Adrenal gland (tissue), 19 donors: ENCODE measurements at places on chromosomes 2 and 18. TPM values are rescaled to one million over a fixed set of nuclear protein-coding genes. Genes with fewer than 3 reads are reported as not detected.

The CKAP2L gene
- total RNA-seq: not detected

The GPR17 gene
- not detected for total RNA-seq

The CARF gene
- 13.3 TPM for total RNA-seq

The MAP3K19 gene
- not detected for total RNA-seq

The SRBD1 gene
- total RNA-seq: 17.4 TPM

The IL36G gene
- total RNA-seq: not detected

The ALK gene
- 0.09 TPM for total RNA-seq

The CCNT2 gene
- 33.3 TPM for total RNA-seq

DNA sequence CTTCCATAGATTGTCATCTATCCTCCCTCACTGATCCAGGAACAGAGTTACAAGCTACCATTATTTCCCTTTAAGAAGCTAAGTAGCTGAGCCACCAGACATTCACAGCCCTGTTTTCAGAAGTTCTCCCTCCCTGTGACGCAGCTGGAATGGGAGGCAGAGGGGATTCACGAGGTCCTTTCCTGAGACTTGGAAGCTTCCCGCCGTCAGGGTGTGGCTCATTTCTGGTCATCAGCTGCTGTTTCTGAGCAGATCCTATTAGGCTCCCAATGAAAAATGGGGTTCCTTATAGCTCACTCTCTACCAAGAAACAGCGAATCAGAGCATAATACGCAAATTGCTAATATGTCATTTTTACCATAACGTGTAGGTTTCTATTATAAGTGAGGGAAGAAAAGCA lies 559.3 kb upstream of the ID2 start:
- no peak overlapping the region for H3K4me3 ChIP-seq
- no peak overlapping the region for H3K27ac ChIP-seq
- DNase-seq: no peak
- no peaks in the 10 kb centered on the region for H3K36me3 ChIP-seq

- no peaks in the 10 kb centered on the region for H3K27me3 ChIP-seq
- no peak overlapping the region for H3K4me3 ChIP-seq
- peak overlapping the region; percentile 90 for H3K27ac ChIP-seq
Measured at GRCh38 chr2:20618468-20618885, 32.4 kb downstream of the HS1BP3 start.

GRCh38 chr2:14081521-14081920 lies 551.0 kb upstream of the LRATD1 start:
- H3K36me3 ChIP-seq: no peaks in the 10 kb centered on the region
- H3K27ac ChIP-seq: no peak overlapping the region
- DNase-seq: no peak
- no peak overlapping the region for H3K4me3 ChIP-seq

DNA sequence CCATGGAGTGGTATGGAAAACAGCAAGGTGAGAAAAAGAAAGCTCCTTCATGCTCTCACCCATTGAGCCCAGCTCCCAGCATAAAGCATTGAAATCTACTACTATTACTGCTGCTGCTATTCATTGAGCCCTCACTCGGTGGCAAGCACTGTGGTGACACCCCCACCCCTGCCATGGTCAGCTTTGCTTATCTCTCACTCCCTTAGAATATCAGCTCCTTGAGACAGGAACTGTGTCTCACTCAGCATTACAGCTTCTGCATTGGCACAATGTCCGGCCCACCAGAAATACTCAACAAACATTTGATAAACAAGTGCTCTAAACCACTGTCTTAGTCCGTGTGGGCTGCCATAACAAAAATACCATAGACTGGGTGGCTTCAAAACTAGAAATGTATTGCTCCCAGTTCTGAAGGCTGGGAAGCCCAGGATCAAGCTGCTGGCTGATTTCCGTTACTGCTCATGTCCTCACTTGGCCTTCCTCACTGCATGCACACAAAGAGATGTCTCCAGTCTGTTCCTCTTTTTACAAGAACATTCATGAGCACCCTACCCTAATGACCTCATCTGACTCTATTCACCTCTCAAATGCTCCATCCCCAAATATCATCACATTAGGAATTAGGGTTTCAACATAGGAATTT lies 116.3 kb downstream of the ZBTB7C start:
- no peak overlapping the region for H3K27ac ChIP-seq
- no peak for DNase-seq
- no peak overlapping the region for H3K4me3 ChIP-seq
- H3K4me1 ChIP-seq: peaks cover 10% of the 10 kb centered on the region
- no peaks in the 10 kb centered on the region for H3K27me3 ChIP-seq
- no peaks in the 10 kb centered on the region for H3K36me3 ChIP-seq

DNA sequence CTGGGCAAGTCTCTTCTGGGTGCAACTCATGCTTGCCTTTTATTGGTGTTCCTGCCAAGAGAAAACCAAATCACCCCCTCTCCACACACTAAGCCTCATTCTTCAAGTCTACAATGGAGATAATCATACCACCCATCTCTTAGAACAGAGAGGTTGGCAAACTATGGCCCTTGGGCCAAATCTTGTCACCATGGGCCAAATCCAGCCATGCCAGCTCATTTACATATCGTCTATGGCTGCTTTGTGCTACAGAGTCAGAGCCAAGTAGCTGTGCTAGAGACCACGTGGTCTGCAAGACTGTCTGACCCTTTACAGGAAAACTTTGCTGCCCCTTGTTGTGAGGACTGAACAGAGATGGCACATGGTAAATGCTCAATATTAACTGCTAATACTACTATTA lies 270.3 kb upstream of the PARD3B start:
- H3K27ac ChIP-seq: no peak overlapping the region
- DNase-seq: no peak
- H3K27me3 ChIP-seq: peaks cover 2% of the 10 kb centered on the region
- H3K36me3 ChIP-seq: no peaks in the 10 kb centered on the region
- H3K4me3 ChIP-seq: no peak overlapping the region

DNA sequence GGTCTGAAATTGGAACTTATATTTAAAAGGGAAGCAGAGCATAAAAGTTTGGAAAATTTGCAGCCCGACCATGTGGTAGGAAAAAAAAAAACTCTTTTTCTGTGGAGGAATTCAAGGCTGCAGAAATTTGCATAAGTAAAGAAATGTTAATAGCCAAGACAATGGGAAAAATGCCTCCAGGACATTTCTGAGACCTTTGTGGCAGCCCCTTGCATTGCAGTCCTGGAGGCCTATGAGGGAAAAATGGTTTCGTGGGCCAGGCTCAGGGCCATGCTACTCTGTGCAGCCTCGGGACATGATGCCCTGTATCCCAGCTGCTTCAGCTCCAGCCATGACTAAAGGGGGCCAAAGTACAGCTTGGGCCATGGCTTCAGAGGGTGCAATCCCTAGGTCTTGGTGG lies 71.9 kb upstream of the SLC16A14 start:
- H3K4me3 ChIP-seq: no peak overlapping the region
- no peaks in the 10 kb centered on the region for H3K4me1 ChIP-seq
- H3K27me3 ChIP-seq: no peaks in the 10 kb centered on the region
- no peak overlapping the region for H3K27ac ChIP-seq

DNA sequence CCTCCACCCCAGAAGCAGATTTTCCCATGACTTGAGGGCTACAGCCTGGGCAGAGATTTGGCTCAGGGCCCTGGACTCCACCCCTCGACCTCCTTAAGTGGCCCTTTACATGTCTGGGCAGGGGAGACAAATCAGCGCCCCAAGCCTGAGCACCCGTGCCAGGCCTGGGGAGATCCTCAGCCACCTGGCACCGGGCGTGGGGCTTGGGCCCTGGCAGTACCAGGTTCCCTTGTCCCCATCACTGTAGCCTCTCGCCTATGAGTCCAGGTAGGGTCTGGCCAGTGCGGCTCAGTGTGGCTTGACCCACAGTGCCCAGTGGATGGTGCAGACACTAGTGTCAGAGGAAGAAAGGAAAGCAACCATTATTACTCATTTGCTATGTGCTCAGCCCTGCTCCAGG lies 22.0 kb upstream of the DNMT3A start:
- no peak overlapping the region for H3K4me3 ChIP-seq
- DNase-seq: no peak
- peaks cover 5% of the 10 kb centered on the region for H3K4me1 ChIP-seq
- no peak overlapping the region for H3K27ac ChIP-seq
- H3K27me3 ChIP-seq: no peaks in the 10 kb centered on the region

DNA sequence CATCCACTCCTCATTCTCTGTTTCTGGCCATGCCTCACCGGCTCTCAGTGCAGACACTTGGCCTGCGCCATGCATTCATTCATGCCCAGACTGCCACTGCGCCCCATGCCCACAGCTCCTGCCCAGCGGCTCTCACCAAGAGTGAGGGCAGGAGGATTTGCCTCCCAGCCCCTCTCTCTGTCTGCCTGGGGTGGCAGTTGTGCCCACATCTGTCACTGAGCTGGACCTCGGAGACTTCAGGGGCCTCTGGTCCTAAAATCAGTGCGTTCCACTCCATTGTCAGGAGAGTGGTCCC lies 75.1 kb downstream of the CIB4 start:
- no peaks in the 10 kb centered on the region for H3K36me3 ChIP-seq
- H3K27me3 ChIP-seq: peaks cover 23% of the 10 kb centered on the region
- H3K27ac ChIP-seq: no peak overlapping the region
- H3K4me3 ChIP-seq: no peak overlapping the region
- H3K4me1 ChIP-seq: no peaks in the 10 kb centered on the region

- H3K36me3 ChIP-seq: no peaks in the 10 kb centered on the region
- H3K4me3 ChIP-seq: no peak overlapping the region
- no peaks in the 10 kb centered on the region for H3K27me3 ChIP-seq
- no peaks in the 10 kb centered on the region for H3K4me1 ChIP-seq
- no peak for DNase-seq
- no peak overlapping the region for H3K27ac ChIP-seq
Measured at GRCh38 chr2:118987886-118988285, 45.9 kb downstream of the MARCO start.

DNA sequence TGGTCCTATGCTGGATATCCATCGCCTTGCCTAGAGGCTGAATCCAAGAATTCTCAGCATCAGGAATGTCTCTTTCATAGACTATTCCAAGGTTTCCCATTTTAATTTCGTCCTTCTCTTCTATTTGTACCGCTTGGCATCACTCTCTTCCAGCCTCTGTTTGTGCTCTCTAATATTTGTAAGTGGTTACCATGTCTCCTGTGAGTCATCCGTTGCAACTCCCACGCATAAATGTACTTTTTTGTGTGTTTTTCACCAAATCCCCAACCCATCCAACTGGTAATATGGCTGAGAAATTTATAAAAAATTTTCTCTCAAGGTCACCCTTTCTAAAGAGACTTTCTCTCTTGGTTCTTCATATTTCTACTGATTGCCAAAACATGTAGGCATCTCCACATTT lies 21.8 kb downstream of the COLEC12 start:
- H3K27ac ChIP-seq: peak overlapping the region; percentile 13
- H3K27me3 ChIP-seq: no peaks in the 10 kb centered on the region
- H3K36me3 ChIP-seq: no peaks in the 10 kb centered on the region
- no peak overlapping the region for H3K4me3 ChIP-seq
- no peaks in the 10 kb centered on the region for H3K4me1 ChIP-seq

DNA sequence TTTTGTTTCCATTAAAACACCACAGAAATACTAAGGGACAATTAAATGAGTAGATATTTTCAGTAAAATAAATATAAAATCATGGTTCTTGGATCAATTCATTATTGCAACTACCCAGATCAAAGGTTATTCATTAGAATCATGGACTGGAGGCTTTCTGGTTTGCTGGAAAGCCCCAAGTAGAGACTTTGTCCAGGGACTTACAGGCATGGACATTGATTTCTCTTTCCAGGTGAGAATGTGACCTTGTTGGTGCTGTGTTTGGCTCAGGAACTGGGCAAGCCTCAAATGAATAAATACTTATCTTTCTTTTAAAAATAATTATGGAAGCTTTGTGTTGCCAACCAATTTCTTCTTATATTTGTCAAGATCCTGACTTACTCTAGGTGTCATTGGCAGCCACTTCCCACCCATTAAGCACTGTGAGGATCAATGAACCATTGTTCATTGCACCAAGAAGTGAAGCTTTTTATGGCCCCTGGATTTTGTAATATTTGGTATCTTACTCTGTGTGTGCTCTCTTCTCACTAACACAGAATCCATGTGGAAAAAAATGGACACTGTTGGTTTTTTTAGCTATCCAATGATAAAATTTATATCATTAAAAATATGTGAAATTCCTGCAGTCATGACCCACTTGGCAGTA lies 205.8 kb upstream of the NRXN1 start:
- no peak overlapping the region for H3K4me3 ChIP-seq
- H3K4me1 ChIP-seq: no peaks in the 10 kb centered on the region
- no peak for DNase-seq
- no peak overlapping the region for H3K27ac ChIP-seq
- H3K36me3 ChIP-seq: no peaks in the 10 kb centered on the region

- DNase-seq: no peak
- H3K4me1 ChIP-seq: no peaks in the 10 kb centered on the region
- no peak overlapping the region for H3K27ac ChIP-seq
- H3K36me3 ChIP-seq: no peaks in the 10 kb centered on the region
Measured at GRCh38 chr2:216057688-216058193, 23.9 kb downstream of the PECR start.

DNA sequence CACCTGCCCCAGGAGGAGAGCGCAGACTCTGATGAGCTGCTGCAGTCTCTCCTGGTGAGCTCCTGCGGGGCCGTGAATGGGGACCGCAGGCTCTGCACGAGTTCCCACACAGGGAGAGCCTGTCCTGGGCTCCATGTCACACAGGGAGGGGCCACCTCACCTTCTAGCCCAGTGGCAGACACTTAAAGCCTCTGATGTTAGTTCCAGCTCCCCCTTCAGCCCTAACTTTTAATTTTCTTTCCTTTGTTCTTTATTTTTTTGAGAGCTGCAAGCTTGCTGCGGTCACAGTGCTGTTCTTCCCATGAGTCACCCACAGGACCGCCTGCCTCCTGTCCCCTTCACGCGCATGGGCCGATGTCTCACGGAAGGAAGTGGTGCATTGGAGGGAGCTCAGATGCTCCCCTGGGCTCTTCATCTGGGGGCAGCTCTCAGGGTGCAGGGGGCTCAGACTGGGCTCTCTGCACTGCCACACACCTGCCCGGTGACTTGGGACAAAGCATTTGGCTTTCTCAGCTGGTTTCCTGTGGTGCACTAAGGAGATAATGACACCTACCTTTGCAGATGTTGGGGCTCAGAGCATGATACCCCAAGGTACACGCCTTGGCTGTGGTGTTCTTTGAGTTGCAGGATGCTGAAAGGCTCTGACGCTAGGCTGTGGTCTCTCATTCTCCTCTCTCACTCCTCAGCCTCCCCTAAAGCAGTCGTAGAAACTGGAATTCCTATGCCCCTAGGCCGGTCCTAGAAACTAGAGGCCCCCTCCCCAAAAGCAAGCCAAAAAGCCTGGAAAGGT lies 37.2 kb upstream of the PXDN start:
- no peaks in the 10 kb centered on the region for H3K36me3 ChIP-seq
- H3K4me3 ChIP-seq: no peak overlapping the region
- H3K27ac ChIP-seq: no peak overlapping the region
- H3K27me3 ChIP-seq: no peaks in the 10 kb centered on the region
- no peak for DNase-seq
- H3K4me1 ChIP-seq: no peaks in the 10 kb centered on the region

- no peak overlapping the region for H3K27ac ChIP-seq
- no peaks in the 10 kb centered on the region for H3K27me3 ChIP-seq
- no peak for DNase-seq
- H3K4me3 ChIP-seq: no peak overlapping the region
- H3K4me1 ChIP-seq: no peaks in the 10 kb centered on the region
Measured at GRCh38 chr18:80022613-80023012, 11.6 kb upstream of the RBFA start.

- DNase-seq: no peak
- H3K4me1 ChIP-seq: no peaks in the 10 kb centered on the region
- H3K4me3 ChIP-seq: no peak overlapping the region
Measured at GRCh38 chr2:226932443-226932842, 96.6 kb downstream of the RHBDD1 start.

GRCh38 chr2:95260028-95261023 lies 13.9 kb upstream of the PROM2 start:
- H3K4me1 ChIP-seq: no peaks in the 10 kb centered on the region
- no peak overlapping the region for H3K27ac ChIP-seq
- H3K27me3 ChIP-seq: no peaks in the 10 kb centered on the region
- no peak overlapping the region for H3K4me3 ChIP-seq
